ENCODE measurements at places on chromosomes 2 and 18. TPM values are rescaled to one million over a fixed set of nuclear protein-coding genes. Genes with fewer than 3 reads are reported as not detected.

DNA sequence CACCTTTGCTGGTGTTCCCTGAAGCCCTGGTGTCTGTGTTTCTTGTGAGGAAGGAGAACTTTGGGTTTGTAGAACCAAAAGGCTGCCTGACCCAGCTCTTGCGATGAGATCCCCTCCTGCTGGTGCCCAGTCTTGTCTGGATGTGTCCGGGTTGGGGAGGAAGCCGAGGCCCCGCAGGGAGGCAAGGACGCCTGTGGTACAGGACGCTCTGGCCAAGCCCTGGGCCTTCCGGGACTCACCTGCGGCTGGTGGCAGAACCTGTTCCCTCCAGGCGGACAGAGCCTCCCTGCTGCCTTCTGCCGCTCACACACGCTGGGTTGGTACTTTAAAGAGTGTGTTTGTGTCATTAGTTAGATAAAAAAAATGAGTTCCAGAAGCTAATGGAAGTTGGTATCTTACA is 616.2 kb downstream of the GALR1 start:
- DNase-seq: no peak

- no peak for DNase-seq
These were observed 150.1 kb upstream of the CCDC150 start for GRCh38 chr2:196489371-196489770.

DNA sequence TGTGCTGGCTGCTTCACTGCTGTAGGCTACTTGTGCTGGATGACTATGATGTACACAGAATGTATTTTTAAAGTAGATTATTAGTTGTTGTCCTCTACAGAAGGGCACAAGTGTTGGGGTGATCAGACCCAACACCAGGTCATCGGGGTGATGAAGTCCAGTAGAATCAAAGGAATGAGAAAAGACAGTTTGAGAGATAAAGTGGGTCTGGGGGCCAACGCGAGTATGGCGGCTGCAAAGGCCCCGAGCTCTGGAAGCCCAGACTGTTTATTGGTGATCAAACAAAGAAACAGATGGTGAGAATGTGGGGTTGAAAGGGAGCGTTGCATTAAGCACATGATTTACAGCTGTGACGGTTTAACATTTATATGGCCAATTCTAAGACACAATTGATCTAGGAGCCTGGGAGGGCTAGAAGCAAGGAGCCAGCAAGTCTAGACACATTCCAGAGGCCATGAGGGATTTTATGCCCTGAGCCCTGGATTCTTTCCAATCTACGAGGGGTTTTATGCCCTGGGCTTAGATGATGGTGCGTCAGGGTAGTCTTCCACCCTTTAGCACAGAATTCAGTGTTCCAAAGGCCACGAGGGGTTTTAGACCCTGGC is 153.5 kb downstream of the AGPS start:
- DNase-seq: no peak

GRCh38 chr2:95333888-95334338 is 36.8 kb downstream of the KCNIP3 start:
- DNase-seq: peak; percentile 99

DNA sequence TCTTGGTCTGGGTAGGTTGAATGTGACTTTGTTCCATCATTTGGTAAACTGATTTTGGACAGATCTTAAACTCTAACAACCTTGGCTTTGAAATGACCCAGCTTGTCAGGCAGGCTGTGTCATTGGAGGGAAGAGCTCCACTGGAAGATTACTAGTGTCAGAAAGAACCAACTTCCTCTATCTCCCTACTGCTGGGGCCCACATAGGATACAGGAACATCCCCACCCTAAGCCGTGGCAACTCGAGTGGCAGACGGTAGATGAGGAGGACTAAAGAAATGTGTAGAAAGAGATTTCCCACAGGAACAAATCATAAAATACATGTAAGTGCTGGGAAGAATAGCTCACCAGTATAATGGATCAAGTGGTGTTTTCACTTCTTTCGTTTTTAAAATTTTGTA is 4.3 kb upstream of the G6PC2 start:
- DNase-seq: no peak

DNA sequence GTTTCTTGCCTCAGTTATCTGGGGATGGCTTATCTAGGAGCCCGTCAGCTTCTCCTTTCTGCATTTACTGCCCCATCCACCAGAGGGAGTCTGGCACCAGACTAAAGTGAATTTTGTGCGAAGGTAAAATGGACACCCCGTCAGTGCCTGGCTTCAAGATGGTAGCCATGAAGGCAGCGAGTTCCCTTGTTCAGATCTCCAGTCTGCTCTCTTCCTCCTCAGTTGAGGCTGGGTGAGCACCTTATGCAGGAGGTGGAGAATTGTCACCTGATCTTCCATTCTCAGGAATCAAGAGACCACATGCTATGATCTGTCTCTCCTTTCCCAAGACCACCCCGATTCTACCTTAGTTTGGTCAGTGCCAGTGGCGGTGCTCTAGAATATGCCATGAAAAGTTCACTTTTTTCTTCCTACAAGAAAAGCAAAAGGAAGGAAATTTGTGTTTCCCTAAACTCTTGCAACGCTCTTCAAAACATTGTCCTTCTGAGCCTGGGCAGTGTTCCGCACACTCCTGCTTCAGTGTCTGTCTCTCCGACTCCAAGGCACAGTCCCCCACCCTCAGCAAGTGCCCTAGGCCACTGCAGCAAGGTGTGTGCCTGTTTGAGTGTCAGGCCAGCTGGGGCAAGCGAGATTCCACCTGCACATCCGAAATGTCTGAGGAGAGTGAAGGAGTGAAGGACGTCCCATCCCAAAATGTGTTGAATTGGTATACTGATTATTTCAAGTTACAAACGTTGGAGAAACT is 168.6 kb downstream of the SS18 start:
- no peak for DNase-seq

DNA sequence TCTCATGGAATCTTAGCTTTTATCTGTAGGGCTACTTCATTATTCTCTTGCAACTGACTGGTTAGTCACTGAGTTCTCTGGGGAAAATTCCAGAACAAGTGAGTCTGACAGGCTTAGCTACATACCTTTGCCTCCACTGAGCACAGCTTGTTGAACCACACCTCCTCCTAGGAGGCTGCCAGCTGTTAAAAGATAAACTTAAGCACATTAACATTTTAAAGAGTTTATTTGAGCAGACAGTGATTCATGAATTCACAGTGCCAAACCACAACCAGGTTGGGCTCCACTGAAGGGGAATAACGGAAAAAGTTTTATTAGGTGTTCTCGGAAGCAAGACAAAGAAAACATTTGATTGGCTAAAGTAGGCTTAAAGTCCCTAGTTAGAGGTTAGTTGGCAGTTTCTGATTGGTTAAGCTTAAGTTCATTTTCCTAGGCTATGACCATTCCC is 12.5 kb upstream of the SLC38A11 start:
- DNase-seq: peak; percentile 100

DNA sequence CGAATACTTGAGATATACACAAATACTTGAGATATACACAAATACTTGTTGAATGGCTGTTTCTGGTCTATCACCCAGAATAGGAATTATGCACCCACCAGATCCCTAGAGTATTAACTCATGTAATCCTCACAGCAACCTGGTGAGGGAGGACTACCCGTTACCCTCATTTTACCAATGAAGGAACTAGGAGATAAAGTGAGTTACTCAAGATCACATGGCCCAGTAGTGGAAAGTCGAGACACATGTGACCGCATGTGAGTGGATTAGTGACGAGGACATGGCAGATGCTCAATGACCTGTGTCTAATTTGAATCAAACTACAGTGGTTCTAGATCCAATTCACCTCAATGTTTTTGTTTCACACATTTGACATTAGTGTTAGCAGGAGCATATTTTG is 2.4 kb downstream of the MOGAT1 start:
- no peak for DNase-seq

SCYGR3 gene
- not detected for total RNA-seq

- no peak for DNase-seq
These were observed 46.6 kb downstream of the CDK15 start for GRCh38 chr2:201852878-201853415.

GKN2 gene
- total RNA-seq: not detected

LCT gene
- not detected for total RNA-seq

DNA sequence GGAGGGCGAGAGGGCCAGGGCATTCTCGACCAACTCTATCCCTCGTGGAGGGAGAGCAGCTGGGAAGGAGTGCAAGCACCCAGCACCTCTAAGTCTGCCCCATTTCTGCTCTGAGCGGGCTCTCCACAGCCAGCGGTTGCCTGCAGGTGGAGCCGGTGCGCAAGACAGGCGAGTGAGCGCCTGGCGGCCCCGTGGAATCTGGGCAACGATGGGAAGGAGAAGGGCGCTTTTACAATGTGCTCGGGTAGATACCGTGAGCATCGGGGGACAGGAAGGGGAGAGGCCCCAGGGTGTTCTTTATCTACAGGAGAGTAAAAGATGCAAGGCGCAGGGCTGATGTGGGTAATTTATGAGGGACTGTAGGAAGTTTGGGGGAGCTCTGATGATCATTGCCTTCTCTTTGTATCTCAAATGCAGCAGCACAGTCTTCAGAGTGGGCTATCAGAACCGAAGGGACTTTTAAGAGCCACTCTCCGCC is 867 bp upstream of the TTL start:
- DNase-seq: no peak

TM4SF20 gene
- not detected for total RNA-seq
